ENCODE measurements at places on chromosomes 12 and 14.

DNA sequence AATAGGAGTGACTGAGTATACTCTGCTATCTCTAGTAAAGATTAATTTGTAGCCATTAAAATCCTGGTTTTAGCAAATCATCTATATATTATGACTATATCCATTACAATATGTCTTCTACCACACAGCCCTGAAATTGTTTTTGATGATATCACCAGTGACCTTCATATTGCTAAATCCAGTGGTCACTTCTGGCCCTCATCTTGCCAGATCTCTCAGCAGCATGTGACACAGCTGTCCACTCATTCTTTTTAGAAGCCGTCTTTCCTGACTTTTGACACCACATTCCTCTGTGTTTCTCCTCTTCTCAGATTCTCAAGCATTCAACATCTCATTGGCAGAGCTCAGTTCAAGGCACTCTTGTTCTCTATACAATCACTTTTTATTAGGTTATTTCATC lies 54.9 kb downstream of the CPNE8 start:
- no peak for DNase-seq

- DNase-seq: no peak
Observed at GRCh38 chr12:130029151-130029550, 125.3 kb upstream of the TMEM132D start.

GRCh38 chr12:71152851-71153250 lies 4.9 kb downstream of the TSPAN8 start:
- no peak for DNase-seq

DNA sequence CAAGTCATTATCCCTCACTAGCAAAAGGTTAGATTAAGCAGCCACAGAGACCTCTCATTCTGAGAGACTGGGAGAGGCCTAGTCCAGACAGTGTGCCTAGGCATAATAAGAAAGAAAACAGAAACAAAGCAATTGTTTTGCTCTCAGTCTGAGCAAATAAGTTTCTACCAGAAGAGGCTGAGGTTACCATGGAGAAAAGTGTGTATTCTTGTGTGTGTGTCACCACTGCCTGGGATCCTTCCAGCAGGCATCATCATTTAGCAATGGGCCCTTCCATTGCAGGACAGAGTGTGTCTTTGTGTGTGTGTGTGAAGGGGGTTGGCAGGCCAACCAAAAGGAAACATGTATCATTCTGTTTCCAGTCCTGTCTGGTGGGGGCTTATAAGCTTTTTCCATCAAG lies 3.7 kb downstream of the EFS start:
- no peak for DNase-seq

- DNase-seq: no peak
Observed at GRCh38 chr12:15323480-15323879, 1.2 kb downstream of the PTPRO start.

Data from upper lobe of left lung (tissue), 6 donors.